MV-4-11 (cell line): ENCODE measurements at places on chromosomes 6 and 20.
A peak's percentile ranks its signal among the peaks of the same experiment; 100 is the strongest.

GRCh38 chr20:40680161-40680959, 8.7 kb downstream of the MAFB start:
- DNase-seq, result peak; percentile 62

DNA sequence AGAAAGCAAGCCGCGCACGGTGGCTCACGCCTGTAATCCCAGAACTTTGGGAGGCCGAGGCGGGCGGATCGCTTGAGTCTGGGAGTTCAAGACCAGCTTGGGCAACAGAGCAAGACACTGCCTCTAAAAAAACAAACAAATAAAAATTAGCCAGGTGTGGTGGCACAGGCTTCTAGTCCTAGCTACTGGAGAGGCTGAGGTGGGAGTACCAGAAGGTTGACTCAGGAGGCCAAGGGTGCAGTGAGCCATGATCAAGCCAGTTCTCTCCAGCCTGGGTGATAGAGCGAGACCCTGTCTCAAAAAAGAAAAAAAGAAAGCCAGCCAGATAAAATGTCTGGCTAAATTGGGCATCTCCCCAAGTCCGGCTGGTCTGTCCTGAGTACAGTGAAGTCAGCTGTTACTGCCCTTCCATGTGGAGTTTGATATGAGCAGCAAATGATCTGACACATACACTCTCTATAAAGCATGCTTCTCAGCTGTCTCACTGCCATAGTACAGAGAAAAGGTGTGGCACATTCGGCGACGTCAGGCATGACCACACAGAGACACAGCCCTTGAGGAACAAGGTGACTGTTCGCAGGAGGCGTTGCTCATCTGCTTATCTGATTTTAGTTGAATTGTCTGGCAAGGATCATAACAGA, 13.0 kb downstream of the CD83 start:
- DNase-seq, result no peak

DNA sequence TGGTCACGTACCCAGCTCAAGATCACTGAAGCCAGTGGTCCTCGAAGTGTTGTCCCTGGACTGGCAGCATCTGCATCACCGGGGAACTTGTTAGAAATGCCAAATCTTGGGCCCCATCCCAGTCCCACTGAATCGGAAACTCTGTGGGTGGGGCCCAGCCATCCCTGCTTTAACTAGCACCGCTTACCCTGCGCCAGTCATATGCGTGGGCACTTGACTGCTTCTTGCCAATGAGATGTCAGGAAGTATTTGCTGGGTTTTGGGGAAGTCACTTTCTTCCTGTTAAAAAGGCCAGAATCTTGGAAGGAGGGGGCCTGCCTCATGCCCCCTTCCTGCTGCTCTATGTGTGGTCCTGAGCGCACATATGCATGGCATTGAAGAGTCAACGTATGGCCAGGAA, 11.7 kb upstream of the SULF2 start:
- no peak for DNase-seq

- DNase-seq, result no peak
Observed at GRCh38 chr20:18058661-18059467, 1.1 kb upstream of the OVOL2 start.

- DNase-seq, result no peak
Observed at GRCh38 chr20:33781945-33782344, 29.2 kb upstream of the CHMP4B start.

GRCh38 chr6:49030251-49031020, 432.6 kb downstream of the MMUT start:
- no peak for DNase-seq

DNA sequence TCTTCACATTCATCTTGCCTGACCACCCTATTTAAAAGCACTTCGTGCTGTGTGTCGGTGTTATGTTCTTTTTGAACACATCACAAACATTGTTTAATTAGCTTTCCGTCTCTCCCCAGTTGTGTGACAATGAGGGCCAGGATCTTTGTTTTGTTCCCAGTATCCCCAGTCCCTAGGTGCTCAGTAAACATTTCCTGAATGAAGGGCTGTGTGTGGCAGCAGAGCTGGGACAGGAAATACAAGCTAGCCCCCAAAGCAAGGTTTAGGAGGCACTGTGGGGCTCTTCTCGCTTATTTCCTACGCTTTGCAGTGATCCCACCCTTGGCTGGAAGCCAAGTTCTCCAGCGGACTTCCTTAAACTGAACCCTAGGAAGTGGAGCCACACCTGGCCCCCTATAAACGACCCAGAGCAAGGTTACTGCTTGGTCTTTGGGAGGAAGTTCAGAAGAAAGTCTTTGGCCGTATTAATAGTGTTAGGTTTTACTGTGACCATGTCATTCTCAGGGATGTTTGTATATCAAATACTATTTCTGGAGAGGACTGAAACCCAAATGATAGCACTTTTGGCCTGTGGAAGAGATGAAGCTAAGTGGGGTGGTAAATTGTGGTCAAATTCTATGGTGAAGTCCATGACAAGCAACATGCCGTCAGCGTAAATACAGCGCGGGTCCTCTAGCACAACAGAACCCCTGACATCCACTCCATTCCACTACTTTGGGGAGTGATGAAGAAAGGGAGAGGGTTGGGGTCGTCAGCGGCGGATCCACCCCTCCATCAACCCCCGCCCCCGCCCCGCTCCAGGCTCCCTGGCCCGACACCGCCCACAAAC, 570 bp upstream of the FANCE start:
- DNase-seq, result no peak

DNA sequence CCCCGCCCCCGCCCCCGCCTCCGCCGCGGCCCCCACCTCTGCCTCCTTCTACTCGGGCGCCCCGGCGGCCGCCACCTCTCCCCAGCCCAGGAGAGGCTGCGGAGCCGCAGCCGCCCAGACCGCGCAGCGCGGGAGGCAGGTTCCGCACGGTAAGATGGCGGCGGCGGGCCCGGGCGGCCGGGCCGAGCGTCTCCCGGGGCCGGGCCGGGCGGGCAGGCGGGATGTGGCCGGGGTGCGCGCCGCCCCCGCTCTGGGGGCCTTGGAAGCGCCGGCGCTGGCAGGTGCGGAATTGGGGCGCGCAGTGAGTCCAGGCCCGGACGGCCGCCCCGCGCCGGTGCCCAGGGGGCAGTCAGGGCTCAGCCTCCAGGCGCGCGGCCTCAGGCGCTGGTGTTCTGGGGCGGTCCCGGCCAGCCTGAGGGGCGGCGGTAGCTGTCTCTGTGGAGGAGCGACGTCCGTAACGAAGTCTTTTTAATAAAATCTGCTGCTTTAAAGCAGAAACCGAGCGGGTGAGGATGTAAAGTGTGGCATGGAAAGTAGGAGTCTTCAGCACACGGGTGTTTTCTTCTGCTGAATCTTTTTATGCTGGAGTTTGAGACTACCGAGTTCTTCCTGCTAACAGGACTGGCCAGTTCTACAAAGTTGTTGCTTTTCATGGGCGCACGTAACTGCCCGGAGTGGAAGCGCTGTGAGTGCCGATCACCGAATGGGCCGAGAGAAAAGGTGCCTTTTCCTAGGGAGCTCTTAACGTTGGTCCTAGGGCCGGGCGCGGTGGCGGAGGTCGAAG, at the start of gene GID8:
GID8 (plus strand) TSS at position 43 of the 784 bp plus-strand sequence. CDS start 3,356 bp downstream, outside the sequence.
- DNase-seq, result no peak

DNA sequence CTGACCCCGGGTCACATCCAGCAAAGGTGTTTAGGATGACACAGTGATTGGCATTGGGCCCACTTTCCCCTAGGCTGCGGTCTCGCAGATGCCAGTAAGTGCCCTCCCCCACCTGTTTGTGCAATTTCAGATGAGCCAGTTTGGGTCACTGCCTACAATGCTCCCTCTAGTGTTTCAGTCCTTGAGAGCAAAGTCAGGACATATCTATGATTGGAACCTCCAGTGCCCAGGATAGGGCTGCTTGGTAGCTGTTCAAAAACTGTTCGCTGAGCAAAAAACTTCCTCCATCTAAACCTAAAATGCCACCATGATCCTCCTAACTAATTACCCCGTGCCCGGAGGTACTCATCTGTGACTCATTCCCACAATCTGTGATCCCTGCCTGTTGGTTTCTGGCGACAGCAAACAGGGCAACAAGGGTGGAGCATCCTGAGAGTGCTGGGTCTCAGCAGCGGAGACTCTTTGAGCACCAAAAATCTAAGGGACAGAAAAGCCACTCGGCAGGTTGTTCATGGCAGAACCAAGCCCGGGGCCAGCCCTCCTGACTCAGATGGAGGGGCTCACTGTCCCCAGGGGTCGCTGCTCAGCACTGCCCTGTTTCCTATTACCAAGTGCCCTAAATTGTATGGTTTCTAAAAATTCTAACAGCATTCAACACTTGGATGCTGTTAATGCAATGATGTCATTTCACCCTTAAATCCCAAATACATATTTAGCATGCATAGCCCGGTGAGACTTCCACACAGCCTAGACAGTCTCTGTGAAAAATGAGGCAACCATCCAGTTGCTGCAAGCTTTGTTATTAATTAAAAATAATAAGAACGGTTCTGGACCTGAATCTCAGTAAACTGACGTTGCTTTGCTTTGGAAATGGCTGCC, 5.0 kb downstream of the VSX1 start:
- peak; percentile 7 for DNase-seq

DNA sequence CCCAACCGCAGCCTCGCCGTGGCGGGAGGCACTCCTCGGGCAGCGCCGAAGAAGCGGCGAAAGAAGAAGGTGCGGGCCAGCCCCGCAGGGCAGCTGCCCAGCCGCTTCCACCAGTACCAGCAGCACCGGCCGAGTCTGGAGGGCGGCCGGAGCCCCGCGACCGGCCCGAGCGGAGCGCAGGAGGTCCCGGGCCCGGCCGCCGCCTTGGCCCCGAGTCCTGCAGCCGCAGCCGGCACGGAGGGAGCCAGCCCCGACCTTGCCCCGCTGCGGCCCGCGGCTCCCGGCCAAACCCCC, 525 bp downstream of the PNRC1 start:
- peak; percentile 20 for DNase-seq

DNA sequence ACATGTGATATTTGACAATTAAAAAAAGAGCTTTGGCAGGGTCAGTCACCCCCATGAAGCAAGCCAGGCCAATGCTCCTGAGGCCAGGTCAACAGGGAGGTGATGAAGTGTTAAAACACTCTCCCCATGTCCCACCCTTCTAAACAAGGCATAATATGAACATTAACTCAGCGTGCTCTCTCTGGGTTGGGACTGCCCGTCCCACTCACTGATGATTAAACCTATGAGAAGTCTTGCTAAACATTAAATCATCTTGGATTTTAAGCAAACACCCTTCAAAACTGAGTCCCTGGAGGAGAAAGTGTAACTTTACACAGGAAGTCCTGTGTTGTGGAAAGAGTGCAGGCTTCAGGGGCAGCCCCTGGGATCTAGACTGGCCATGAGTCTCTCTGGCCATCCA, 558.5 kb downstream of the CD83 start:
- DNase-seq, result no peak

GRCh38 chr6:27503436-27504030, 30.6 kb upstream of the ZNF184 start:
- peak; percentile 69 for DNase-seq

GRCh38 chr6:43378631-43379030, 9.2 kb upstream of the ZNF318 start:
- DNase-seq, result no peak

DNA sequence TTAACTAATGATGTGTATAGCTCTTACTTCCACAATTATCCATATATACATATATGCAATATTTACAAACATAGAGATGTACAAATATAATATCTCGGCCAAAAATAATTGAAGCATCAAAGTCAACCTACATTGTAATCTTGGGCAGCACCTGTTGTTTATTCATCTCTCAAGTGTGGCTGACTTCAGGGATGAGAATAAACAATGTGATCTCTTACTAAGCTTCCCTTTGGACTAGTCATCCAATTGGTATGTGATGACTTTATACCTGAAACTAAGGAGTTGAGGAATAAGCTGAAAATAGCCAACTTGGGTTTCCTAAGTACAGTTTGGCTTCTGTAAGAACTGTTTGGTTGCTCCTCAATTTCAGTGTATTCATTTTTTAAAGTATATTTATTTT, 256.6 kb downstream of the KHDC1L start:
- no peak for DNase-seq

DNA sequence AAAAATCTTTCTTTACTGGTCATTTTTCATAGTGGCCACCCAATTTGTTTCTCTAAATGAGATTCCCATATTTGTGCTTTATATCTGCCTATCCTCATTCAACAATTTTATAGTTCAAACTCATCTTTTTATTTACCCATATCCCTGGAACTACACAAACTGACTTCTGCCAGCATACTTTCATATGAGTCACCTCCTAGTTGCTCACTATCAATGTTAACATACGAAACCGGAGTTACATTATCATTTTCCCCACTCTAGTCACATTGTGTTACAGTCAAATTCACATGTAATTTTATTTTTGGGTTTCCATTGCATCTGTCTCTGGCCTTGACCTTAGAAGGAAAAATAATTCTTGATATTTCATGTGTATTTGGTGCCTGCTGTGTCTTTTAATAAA, 499.4 kb downstream of the MAFB start:
- DNase-seq, result no peak

- no peak for DNase-seq
Observed at GRCh38 chr20:40431611-40432010, 257.4 kb downstream of the MAFB start.

DNA sequence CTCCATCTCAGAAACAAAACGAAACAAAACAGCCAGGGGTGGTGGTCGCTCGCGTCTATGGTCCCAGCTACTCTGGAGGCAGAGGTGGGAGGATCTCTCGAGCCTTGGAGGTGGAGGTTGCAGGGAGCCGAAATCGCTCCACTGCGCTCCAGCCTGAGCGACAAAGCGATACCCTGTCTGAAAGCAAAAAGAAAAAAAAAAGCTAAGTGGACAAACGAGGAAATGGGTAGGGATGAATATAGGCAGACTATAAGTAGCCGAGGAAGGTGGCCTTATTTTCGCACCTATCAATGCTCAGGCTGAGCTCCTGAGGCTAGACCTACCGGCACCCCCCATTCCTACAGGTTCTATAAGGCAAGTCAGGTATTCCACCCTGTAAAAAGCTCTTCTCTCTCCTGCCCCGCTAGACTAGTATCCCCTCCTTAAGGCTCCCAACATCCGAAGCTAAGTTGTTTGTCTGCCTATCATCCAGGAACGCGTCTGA, 650 bp upstream of the CASP8AP2 start:
- DNase-seq, result peak; percentile 32

DNA sequence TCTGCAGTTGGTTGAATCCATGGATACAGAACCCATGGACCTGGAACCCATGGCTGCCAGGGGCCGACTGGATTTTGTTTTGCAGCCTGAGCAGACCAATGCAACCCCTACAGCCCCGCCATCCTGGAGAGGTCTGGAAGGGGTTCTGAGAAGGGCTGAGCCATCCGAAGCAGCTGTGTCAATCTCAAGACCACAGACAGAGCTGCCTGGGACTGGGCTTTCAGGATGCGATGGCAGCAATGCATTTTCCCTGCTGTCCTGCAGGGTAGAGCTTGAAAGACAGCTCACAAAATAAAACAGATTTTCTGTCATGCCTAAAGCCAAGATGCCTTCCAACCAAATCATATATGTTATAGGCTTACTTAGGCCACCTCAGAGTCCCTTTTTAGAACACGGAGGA, 125.8 kb upstream of the NXT1 start:
- DNase-seq, result peak; percentile 50

DNA sequence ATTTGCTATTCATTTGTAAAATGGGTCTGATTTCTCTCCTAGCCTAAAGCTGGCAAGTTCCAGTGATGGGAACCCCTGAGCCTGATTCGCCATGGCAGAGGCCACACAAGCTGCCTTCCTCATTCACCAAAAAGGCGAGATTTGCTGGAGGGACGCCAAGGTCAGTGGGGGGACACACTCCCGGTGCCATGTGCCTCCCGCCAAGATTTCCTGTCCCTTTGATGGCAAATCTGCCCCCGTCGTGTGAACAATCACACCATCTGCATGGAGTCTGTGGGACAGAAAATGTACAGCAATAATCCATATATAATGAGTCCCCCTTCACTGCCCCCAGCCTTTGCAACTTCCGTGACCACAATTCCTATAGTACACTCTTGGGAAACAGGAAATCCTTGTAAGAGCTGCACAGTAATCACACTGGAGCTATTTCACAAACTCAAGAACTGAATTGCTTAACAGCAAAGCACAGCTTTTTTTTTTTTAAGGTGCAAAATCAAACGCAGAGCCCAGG, 15.7 kb upstream of the IGF2R start:
- DNase-seq, result peak; percentile 94
